Right lung (tissue), 10 donors: ENCODE measurements at places on chromosomes 12 and 14. TPM values are rescaled to one million over a fixed set of nuclear protein-coding genes. Genes with fewer than 3 reads are reported as not detected.

Gene ASPG
- 15.8 TPM for polyA plus RNA-seq

GRCh38 chr12:80778005-80778541 is 61.4 kb downstream of the MYF5 start:
- peak; percentile 32 for DNase-seq

Gene IQSEC3
- polyA plus RNA-seq = 7.4 TPM

Gene CDCA3
- polyA plus RNA-seq = 38.0 TPM

DNA sequence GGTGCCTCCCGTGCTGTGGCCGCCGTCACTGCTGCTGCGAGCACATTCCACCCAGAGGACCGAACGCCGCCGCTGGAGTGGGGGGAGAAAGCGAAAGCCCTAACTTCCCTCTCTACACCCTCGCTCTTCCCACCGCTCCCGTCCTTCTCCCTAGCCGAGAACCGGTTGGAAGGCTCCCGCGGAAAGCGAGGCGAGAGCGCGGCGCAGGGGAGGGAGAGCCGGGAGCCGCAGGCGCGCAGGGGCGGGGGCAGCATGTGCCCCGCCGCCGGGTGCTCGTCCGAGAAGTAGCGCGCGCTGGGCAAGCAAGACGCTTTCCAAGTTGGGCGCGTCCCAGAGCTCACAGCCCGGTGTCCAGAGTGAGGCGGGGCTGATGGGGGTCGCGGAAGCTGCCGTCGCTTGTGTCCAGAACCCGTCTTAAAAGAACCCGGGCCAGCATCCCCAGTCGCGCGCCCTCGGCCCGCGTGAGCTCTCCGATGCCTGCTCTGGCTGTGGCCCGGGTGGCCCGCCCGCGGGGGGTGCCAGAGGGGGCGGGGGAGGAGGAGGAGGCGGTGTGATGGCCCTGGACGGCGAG is at the start of gene TRHDE:
TRHDE (plus strand) TSS at position 280 of the 571 bp plus-strand sequence; CDS start at position 554, 274 bp downstream.
- peak; percentile 56 for DNase-seq

Gene METTL3
- 90.6 TPM for polyA plus RNA-seq

DNA sequence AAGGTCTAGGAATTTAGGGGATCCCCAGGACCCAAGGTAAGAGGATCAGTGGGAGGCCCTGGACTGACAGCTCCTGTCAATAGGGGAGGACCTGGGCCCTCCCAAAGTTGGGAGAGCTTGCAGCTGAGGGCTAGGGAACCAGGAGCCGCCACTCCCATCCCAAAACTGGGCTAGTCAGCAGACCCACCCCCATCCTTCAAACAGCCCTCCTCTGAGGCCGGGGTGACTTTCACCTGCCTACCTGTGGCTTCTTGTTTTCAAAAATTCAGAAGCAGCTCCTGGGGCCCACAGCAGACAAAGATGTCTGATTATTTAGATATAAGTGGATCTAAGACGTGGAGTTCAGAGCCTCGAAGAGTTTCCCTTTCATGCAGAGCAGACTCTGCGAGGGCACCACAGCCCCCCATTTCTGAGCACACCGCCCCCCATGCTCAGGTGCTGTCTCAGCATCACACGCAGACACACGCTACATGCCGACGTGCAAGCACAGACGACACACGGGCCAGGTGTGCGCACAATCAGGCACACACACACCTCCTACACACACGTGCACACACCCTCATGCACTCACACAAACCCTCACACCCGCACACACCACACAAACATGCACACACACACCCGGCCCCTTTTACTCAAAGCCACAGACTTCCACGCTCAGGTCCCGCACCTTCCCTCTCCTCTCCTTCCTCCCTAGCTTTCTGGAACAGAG is 21.9 kb downstream of the DIO3 start:
- no peak for DNase-seq

DNA sequence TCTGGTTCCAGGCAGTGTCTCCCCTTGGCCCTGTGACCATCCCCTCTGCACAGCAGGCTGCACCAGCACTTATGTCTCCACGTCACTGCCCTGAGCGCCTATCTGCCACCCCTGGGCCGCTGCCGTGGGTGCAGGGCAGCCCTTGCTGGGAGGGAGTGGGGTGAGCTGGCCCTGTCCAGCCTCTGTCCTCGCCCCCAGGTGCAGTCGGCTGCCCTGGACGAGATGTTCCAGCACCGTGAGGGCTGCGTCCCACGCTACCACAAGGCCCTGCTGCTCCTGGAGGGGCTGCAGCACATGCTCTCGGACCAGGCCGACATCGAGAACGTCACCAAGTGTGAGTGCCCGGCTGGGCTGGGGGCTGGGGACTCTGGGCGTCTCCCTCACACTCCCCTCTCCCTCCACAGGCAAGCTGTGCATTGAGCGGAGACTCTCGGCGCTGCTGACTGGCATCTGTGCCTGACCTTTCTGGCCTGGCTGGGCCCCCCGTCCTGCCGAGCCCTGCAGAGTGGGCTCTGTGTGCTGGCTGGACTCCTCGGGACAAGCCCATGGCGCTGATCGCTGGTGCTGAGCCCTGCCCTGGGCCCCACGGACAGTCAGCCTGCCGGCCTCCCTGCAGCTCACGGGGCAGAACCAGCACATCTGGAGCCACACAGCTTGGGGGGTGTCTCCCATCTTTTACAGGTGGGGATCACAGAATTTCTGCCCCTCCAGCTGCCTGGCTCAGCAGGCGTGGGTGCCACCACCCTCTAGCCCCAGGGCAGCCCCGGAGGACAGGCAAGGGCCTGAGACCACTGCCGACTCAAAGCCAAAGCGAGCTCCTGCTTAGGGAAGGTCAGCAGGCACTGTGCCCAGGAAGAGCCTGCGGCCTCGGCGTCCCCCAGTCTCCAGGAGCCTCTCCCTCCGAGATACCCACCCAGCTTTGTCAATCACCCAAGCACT is 7.9 kb upstream of the PUS1 start:
- no peak for DNase-seq

DNA sequence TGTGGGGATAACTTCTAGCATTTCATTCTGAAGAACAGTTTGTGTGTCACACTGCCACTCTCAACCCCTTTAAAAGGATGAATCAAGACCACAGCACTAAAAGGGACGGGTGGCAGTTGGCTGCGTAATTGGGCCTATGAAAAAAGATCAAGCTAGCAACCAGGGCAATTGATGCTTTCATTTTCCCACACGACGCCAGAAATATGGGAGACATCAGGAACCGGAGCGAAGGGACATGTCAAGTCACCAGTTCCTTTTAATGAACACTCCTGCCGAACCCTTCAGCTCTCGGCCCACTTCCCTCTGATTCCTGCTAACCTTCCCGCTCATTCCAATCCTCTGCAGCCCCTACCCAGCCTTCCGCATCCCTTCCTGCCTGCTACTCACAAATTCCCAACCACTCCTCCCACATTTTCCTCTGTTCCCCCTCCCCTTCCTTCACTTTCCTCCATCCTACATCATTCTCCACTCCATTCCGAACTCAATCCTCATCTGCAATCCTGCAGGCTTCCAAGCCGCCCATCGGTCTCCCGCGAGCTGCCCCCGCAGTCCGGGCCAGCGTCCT is 753 bp downstream of the CSRNP2 start:
- no peak for DNase-seq

- DNase-seq = no peak
Observed at GRCh38 chr12:111758120-111758561, 8.6 kb upstream of the ALDH2 start.

DNA sequence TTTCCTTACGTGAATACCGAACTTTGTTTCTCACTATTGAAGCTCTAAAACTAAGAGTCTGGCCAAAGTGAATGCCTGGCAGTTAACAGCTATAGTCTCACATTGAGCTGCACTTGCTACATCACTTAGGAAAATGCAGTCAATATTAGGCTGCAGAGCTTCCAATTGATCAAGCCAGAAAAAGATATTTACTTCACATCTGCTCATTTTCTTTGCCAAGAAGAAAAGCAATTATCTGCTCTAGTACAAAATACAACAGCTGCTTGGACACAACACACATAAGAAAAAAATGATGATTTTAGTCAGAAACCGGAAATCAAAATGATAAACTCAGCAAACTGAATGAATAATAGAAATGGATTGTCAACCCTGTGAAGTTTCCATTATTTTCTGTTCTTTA is 45.4 kb downstream of the TMTC1 start:
- peak; percentile 38 for DNase-seq

DNA sequence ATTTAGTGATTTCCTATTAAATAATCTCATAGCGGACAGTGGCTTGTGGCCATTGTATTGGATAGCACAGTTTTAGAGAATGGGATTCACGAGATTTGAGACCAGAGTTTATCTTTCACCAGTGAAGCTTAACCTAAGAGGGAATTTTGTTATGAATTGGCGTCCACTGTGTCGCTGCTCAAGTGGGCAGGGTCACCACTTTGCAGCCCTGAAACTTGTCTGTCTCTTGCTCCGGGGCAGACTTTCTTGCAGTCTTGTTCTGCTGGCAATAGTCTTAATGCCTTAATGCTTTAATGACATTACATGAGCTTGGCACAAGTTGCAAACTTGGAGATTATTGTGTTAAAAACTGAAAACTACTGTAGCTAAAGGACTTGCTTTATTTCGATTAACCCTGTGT is 72.8 kb upstream of the PPM1H start:
- no peak for DNase-seq

DNA sequence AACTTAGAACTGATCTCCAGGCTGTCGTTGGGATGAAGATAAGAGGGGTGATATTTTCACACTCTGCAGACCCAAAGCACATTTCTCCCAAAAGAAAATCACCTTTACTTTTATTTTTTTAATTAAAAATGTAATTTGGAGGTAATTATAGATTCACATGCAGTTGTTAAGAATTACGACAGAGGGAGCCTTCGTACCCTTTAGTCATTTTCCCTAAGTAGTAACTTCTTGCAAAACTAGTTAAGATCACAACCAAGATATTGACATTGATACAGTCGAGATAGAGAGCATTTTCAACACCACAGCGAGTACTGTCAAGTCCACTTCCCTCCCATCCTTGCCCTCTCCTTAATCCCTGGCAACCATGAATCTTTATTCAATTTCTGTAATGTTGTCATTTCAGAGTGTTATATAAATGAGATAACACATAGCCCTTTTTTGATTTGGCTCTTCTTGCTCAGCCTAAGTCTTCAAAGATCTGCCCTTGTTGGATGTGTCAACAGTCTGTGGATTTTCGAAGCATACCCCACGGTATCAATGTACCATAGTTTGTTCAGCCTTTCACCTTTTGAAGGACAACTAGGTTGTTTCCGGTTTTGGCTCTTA is 39.6 kb downstream of the DNAH10 start:
- no peak for DNase-seq

- no peak for DNase-seq
Observed at GRCh38 chr12:117998719-117999118, 17.8 kb upstream of the RFC5 start.

- no peak for DNase-seq
Observed at GRCh38 chr12:267581-268482, 5.2 kb upstream of the SLC6A13 start.

Gene NEMP1
- 15.7 TPM for polyA plus RNA-seq

Gene KRT3
- polyA plus RNA-seq = not detected

DNA sequence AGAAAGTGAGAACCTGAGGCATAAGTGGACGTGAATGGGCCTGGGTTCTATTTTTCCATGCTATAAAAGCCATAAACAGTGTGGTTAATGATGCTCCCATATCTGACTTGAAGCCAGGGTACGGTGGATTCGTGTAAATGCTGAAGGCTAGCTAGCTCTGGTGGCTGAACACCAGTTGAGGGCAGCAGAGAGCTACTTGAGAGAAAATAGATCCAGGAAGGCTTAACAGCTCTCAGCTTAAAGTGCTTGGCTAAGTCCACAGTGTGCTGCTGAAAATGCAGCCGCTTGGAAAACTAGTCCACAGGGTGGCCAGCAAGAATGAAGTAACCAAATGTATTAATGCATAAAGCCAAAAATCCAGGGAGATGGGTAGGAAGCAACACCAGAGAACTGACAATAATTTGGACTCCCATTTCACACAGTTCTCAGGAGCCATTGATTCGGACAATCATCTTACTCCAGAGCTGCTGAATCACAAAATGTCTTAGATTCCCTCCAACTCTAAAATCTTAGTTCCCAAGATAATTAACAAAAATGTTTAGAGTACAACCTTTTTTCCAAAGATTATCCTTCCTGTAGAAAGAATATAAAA is 15.0 kb upstream of the FOXG1 start:
- no peak for DNase-seq

Gene GSKIP
- polyA plus RNA-seq = 21.1 TPM

Gene LIN7A
- polyA plus RNA-seq = 22.1 TPM

Gene KRT83
- not detected for polyA plus RNA-seq

Gene AMIGO2
- 2.2 TPM for polyA plus RNA-seq

Gene OR4Q2
- polyA plus RNA-seq = not detected

Gene GPRC5A
- polyA plus RNA-seq = 12.5 TPM

Gene WNT1
- not detected for polyA plus RNA-seq

Gene CD163
- 14.0 TPM for polyA plus RNA-seq
